ENCODE measurements at places on chromosomes 2 and 18. TPM values are rescaled to one million over a fixed set of nuclear protein-coding genes. Genes with fewer than 3 reads are reported as not detected.

Gene IFIH1
- 21.8 TPM for total RNA-seq

Gene TYMS
- 3.2 TPM for total RNA-seq

Gene GALNT5
- 0.22 TPM for total RNA-seq

Gene FAM237A
- total RNA-seq, result not detected

Gene CSRNP3
- total RNA-seq, result 5.1 TPM

Gene SMAD2
- 73.8 TPM for total RNA-seq

Gene PROM2
- total RNA-seq, result 0.96 TPM

Gene CAVIN2
- total RNA-seq, result 23.4 TPM

Gene CHRNG
- not detected for total RNA-seq

Gene ELOA2
- total RNA-seq, result not detected

Gene B3GNT2
- total RNA-seq, result 40.0 TPM

Gene SH3BP4
- total RNA-seq, result 21.3 TPM

Gene CRACDL
- total RNA-seq, result 3.3 TPM

Gene PMS1
- total RNA-seq, result 22.3 TPM

Gene XPO1
- total RNA-seq, result 123 TPM

Gene RFTN2
- total RNA-seq, result 5.5 TPM

Gene QPCT
- 97.3 TPM for total RNA-seq

Gene SLC4A3
- total RNA-seq, result 8.3 TPM

Gene SPC25
- total RNA-seq, result 1.9 TPM

Gene CRYBA2
- 6.8 TPM for total RNA-seq

Gene ANKRD29
- total RNA-seq, result 24.9 TPM

Gene MAPRE3
- 14.0 TPM for total RNA-seq

Gene RGPD3
- 0.21 TPM for total RNA-seq

Gene TGFA
- total RNA-seq, result 0.69 TPM

Gene TMEM169
- total RNA-seq, result 0.72 TPM

Gene PDK1
- 9.9 TPM for total RNA-seq

Gene MYO7B
- not detected for total RNA-seq

Gene CMPK2
- total RNA-seq, result 9.6 TPM

Gene ZC3H8
- total RNA-seq, result 6.1 TPM

Gene CD8B2
- not detected for total RNA-seq

Gene TMEM182
- 3.7 TPM for total RNA-seq

Gene LYG1
- not detected for total RNA-seq

Gene IL36G
- not detected for total RNA-seq

Gene GKN1
- 1.6 TPM for total RNA-seq

Gene HRH4
- not detected for total RNA-seq

Gene PPP4R3B
- 70.0 TPM for total RNA-seq

Gene CTAGE1
- total RNA-seq, result 0.14 TPM

Gene MAL
- total RNA-seq, result not detected

Gene XDH
- not detected for total RNA-seq

Gene MYL1
- not detected for total RNA-seq

Gene OSR1
- 2.3 TPM for total RNA-seq

Gene PLB1
- total RNA-seq, result 51.1 TPM

Gene PRKAG3
- total RNA-seq, result not detected

Measured in adrenal gland (tissue), 19 donors.